ENCODE measurements at places on chromosomes 16 and 17.

- no peak for DNase-seq
Measured at GRCh38 chr17:45190503-45191255, 29.0 kb downstream of the HEXIM2 start.

- no peak for DNase-seq
Measured at GRCh38 chr16:17921357-17921978, 415.1 kb downstream of the NPIPA8 start.

DNA sequence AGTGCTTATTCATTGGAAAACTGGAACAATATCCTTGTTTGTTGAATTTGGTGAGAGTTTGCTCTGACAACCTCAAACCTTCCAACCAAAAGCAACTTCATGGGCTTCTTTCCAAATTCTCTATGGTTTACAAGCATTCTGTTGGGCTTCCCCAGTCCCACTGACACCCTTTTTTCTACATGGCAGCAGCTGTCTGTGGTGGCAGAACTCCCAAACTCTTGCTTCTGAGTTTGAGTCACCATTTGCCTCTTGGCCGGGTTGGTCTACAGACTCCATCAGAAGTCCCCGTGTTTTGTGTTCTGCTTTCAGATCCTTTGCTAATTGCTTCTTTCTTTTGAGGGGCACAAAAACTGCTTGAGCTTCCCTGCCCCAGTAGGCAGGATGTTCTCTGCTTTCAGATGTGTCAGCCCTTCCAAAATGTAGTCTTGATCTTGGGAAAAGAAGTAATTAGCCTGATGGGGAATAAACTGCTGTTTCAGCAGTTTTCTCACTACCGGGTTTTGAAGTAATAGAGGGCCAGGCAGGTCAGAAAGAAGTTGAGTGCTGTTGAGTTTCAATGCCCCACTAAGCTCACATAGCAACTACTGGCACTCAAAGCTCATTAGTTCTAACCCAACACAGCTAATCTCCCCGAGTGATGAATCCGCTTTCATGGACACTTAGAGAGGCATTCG lies 80.7 kb downstream of the HS3ST3A1 start:
- DNase-seq: no peak

- no peak for DNase-seq
Measured at GRCh38 chr16:49681217-49681883, 174.6 kb downstream of the ZNF423 start.

- DNase-seq: peak; percentile 31
Measured at GRCh38 chr16:17063201-17064139, 407.3 kb downstream of the XYLT1 start.

DNA sequence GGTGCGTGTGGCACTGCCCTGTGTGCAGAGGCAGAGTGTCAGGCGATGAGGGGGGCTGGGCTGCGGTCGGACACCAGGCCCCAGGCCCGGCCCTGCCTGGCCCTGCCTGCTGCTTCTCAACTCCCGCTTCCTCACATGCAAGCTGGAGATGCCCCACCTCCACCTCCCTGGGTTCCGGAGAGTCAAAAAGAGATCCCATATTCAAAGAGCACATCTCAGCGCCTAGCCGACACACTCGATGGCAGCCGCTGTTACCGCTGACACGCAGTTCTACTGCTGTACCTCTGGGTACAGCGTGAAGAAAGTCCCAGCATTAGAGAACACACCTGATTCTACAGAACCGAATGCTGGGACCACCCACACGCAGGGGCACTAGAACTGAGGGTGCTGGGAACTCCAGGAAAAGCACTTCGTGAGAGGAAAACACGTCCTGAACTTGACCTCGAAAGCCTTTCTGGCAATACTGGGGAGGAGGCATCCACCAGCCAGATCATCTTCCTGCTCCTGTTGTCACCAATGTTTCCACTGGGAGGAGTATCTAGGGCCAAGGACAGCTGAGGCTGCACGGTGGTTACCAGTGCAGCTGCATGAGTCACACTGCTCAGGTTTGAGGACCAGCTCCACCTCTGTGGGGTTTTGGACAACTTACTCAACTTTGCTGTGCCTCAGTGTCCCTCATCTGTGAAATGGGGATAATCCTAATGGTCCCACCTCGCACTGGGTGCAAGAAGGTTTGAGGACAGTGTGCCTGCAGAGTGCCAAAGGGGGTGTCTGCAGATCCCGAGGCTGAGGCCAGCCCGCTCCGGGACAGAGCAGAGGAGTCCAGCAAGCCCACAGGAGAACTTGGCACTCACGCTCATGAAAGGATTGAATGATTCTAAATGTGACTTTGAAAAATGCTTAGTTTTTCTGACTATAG lies 100.4 kb upstream of the DNAH17 start:
- no peak for DNase-seq

DNA sequence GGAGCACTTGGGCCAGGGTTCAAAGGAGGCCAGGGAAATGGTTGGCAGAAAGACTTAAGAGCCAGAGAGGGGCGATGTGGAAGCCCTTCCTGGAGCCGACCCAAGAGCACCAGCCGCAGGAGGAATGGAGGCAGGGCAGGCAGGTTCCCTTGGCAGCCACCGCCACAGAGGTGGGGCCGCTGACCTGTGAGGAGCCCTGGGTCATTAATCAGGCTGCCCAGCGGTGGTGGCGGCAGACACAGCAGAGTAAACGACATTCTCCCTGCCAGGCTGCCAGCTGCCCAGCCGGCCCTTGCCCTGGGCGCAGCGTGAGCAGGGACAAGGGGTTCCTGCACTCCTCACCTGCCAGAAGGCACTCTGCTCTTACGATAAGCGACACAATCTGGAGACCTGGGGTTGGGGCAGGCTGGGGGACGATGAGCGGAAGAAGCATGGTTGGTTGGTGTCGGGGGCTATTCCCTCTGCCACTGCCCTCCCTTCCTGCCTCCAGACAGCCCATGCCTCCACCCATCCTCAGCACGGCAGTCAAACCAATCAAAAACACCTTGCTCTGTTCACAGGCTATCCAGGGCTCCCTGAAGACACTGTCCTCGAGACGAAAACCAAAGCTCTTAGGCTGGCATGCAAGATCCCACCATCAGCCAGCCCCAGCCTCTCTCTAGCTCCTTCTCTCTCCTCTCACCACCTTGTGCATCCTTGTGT lies 40.9 kb downstream of the PLXDC1 start:
- no peak for DNase-seq

DNA sequence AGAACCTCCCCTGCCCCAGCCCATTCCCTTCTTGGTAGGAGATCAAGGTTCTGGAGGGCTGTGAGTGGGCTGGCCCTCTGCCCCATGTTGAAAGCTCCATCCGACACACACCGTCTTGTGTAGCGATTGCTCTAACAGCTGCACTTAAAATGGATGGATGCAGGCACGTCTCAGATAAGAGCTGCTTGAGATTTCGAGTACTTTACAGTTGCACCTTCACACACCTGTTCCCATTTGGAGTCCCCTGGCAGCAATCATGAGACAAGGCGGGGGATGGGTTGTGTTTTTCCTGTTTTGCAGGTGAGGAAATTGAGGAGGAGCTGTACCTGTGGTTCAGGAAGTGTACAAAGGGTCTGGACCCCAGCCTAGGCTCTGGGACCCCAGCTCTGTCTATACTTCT lies 25.6 kb upstream of the TAC4 start:
- no peak for DNase-seq

GRCh38 chr17:77231076-77231871 lies 90.5 kb downstream of the SEC14L1 start:
- no peak for DNase-seq

DNA sequence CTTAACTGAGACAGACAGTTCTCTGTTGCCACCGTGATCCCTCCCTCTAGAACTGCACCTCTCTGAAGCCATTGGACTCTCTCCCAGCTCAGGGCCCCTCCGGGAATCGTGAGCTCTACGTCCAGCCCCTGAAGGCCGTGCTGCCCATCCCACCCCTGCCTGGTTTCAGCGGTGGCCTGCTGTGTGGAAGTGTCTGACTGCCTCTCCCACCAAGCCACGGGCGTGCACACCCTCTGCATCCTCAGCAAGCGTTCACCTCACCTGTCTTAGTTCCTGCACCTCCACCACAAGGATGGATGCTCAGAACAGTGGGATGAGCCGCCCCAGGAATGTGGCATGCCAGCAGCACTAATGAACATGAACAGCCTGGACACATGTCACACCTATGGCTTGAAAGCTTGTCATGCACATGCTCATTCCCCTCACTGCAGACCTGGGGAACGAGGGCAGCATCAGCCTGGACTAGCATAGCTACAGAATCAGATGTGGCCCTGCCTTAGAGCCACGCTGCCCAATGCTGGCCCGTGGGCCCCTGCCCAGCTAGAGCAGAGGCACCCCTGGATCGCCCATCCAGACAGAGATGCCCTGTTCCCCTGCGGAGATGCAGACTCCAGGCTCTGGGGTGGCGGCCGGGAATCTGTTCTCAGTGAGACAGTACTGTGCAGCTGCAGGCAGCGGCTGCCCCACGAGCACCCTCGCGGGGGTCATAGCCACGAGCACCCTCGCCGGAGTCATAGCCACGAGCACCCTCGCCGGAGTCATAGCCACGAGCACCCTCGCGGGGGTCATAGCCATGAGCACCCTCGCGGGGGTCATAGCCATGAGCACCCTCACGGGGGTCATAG lies 73.7 kb upstream of the CHMP6 start:
- DNase-seq: no peak

GRCh38 chr17:79933863-79934652 lies 94.8 kb upstream of the CBX4 start:
- DNase-seq: no peak

- no peak for DNase-seq
Measured at GRCh38 chr17:63309021-63309420, 137.1 kb downstream of the CYB561 start.

DNA sequence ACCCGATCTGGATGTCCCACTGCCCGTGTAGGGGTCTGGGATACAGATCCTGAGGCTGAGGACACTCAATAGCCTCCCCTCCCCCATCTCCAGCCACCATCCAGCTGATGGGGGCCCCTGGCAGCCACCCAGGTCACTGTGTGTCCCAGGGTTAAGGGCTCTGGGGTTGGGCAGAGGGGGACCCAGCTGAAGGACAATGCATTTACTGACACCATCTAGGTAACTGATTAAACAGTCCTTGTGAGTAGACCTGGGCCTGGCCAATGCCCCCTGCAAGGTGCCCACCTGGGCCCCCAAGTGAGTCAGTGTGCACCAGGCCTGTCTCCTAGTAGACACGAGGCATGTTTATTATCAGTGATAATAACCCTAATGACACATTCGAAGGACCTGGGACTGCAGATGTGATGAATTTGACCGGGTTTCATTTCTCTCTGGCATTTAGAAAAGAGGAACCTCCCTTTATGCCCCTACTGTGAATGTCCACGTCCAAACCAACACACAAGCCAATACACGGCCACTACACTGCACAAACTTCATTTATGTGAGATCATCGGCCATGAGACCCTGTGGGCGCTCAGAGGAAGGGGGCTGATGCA lies 261.9 kb upstream of the FOXF1 start:
- no peak for DNase-seq

DNA sequence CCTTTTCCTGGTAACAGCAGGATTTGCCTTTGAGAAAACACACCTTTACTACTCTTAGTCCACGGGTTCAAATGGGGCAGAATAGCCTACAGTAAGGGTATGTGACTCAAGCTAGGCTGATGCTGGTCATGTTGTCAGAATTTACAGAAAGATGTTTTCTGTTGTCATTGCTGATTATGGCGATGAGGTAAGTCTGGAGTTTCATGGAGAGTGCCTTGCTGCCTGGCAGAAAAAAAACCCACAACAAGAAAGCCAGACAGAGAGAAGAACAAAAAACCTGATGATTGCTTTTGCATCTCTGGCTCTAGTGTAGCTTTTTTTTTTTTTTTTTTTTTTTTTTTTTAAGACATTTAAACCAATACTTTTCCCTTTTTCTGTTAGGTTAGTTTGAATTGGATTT lies 47.9 kb downstream of the SLC6A4 start:
- no peak for DNase-seq

- DNase-seq: no peak
Measured at GRCh38 chr16:33059206-33059605, 134.8 kb upstream of the TP53TG3C start.

- DNase-seq: no peak
Measured at GRCh38 chr17:77877036-77877435, 81.5 kb upstream of the TNRC6C start.

- DNase-seq: no peak
Measured at GRCh38 chr17:8068736-8069586, 18.6 kb downstream of the ALOX12B start.

- no peak for DNase-seq
Measured at GRCh38 chr16:58363746-58364393, 28.4 kb upstream of the GINS3 start.

- DNase-seq: no peak
Measured at GRCh38 chr16:25709213-25709612, 17.5 kb downstream of the HS3ST4 start.

DNA sequence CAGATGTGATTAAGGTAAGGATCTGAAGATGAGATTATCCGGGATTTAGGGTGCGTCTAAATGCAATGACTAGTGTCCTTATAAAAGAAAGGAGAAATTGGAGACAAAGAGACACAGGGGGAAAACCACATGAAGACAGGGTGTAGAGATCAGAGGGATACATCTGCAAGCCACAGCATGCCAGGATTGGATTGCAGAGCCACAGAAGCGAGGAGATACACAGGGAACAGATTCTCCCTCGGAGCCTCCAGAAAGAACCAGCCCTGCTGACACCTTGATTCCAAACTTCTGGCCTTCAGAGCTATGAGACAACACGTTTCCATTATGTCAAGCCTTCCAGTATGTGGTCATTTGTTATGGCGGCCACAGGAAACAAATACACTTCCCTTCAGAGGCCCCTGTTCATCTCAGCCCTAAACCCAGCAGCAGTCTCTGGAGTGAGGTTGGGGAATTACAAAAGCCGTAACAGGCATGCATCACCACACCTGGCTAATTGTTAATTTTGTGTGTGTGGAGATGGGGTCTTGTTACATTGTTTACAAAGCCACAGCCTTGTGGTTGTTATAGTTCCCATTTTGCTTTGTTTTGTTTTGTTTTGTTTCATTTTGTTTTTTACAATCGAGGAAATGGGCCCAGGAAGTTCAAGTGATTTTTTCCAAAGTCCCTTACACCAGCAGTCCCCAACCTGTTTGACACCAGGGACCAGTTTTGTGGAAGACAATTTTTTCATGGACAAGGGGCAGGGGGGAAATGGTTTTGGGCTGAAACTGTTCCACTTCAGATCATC lies 51.6 kb upstream of the LYRM9 start:
- DNase-seq: peak; percentile 80

- no peak for DNase-seq
Measured at GRCh38 chr16:83164816-83165215, 538.0 kb downstream of the CDH13 start.

GRCh38 chr16:49213594-49213993 lies 68.0 kb downstream of the CBLN1 start:
- no peak for DNase-seq

- DNase-seq: no peak
Measured at GRCh38 chr17:61766520-61766919, 96.8 kb downstream of the BRIP1 start.

All from NCI-H748 treated with DMSO at 0.1 percent for 48 hours (cell line).